ENCODE measurements at places on chromosomes 2 and 18.

- no peak for DNase-seq
Measured at GRCh38 chr2:72425996-72426395, 278.3 kb upstream of the CYP26B1 start.

- no peak for DNase-seq
Measured at GRCh38 chr18:2655954-2656236, 369 bp downstream of the SMCHD1 start.

DNA sequence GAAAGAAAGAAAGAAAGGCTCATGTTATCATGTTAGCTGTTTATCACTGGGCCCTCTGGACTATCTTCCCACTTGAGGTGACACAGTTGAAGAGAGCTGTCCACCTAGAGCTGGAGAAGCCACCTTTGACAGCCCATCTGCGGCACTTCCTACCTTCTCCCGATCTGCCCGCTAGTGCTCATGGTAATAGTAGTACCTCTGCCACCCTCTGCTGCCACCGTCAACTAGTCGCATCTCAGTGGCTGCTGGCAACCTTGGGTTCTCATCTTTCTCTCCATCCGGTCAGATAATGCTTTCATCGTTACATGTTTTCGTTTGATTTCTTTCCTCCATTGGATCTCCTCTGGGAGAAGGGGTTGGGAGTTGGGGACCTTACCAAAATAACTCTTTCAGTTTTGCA, 63.2 kb upstream of the COPS8 start:
- no peak for DNase-seq

DNA sequence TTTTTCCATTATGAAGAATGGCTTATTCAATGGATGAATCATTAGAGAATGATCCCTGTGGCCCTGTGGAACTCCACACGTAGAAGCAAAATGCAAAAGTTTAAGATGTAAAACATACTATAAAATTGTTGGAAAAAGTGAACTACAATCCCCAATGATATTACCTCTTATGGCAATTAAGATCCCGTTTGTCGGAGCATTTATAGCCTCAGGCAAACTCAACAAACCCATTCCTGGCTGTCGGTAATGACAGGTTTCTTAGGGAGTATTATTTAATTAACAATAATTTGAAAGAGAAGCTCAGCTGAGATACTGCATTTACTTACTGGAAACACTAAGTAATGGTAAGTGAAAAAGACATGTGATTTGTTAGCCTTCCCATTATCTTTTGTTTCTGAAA, 138.3 kb downstream of the CDH20 start:
- DNase-seq, result no peak

DNA sequence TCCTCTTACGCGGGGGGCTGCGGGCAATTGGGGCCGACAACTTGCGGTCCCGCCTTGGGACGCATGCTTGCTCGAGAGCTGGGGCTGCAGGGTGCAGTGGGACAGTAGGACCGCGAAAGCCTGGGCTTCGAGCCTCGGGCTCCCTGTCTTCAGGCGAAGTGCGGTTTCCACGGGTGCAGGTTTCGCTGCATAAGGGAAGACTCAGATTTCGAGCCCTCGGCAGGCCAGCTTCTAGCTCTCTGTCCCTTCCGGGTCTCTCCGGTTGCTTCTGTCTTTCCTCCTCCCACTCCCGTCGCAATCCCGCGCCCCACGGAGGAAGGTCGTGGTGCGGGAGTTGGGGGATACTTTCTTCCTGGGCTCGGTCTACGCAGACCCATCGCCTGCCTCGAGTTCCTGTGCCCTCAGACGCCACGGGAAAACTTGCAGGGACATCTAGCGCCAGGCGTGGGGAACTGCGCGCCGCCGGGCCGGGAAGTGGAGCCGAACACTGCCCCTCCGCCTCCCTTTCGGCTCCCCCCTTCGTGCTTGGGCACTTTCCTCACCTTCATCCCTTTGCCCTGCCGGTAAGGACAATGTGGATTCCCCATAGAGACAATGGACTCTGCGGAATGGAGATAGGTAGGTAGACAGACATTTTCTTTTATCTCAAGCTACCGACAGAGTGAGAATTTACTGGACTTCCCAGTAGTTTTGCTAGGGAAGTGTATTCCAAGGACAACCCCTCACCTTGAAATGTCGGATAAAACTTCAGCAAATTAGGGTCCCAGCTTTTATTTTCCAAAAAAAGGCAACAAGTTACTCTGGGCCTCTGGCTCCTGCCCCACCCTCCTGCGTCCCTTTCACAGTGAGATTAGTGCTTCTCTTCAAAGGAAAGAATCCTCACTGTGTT, 4.2 kb upstream of the HOXD13 start:
- DNase-seq, result no peak

GRCh38 chr2:100803334-100803733, 16.6 kb upstream of the NPAS2 start:
- DNase-seq, result no peak

GRCh38 chr2:28082131-28082530, 191.6 kb downstream of the BABAM2 start:
- no peak for DNase-seq

DNA sequence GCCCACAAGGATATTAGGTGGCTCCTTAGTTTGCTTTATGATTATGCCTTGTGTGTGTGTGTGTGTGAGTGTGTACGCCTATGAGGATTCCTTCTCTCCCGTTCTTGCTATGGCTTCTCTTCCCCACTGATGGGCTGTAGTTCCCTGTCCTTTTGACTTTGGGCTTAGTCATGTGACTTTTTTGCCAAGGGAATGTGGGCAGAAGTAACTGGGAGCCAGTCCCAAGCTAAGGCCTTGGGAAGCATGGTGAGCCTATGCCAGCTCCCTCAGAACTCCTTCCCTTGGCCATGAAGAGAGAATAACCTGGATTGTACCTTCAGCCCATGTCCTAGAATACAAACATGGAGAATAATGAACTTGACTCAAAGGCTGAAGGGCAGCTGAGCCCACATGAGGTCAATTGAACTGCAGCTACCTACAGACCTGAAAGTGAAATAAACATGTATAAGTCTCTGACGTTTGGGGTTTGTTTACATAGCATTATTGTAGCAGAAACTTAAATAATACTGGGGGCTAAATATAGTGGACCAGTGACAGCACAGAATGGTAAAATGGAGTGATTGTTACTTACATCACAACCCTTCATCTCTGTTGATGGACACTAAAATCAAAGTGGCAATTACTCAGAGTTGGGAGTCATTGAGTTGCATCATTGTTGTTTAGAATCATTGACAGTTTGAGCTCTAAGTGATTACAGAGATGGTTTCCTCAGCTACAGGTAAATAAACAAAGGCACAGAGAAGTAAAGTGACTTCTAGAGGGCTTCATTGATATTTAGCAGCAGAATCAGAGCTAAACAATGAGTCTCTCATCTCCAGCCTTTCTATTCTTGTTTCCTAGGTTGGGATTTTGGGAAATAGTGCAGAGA, 15.3 kb upstream of the IL36G start:
- no peak for DNase-seq

DNA sequence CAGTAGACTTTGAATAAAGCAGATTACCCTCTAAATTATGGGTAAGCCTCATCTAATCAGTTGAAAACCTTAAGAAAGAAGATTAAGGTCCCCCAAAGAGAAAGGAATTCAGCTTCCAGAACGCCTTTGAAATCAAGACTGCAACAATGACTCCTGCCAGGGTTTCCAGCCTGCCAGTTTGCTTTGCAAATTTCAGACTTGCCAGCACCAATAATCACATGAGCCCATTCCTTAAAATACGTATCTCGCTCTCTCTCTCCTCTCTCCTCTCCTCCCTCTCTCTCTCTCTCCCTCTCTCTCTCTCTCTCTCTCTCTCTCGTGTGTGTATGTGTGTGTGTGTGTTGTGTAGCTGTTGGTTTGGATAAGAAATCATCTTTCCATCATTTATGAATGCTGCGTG, 184.2 kb downstream of the PDE1A start:
- no peak for DNase-seq

DNA sequence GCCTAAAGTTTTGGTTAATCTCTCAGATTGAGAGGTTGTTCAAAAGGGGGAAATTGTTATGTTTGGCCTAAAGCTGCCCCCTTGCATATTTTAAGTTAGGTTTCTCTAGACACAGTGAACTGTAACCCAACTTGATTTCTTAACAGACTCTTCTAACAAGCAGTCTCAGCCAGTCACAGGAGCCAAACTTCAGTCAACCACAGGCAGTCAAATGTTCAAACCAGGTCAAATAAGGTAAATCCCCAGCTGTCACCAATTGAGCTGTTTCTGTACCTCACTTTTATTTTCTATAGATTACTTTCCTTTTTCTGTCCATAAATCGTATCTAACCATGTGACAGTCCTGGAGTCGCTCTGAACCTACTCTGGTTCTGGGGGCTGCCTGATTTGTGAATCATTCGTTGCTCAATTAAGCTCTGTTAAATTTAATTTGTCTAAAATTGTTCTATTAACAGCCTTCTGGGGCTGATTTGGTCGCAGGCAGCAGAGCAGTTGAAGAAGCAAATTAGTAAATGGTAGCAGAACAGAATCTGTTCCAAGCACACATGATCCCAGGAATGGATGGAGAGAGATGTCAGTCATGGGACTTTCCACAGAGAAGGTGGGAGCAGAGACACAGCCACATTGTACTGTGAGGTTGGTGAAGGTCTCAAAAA, 16.4 kb upstream of the NFU1 start:
- no peak for DNase-seq

- no peak for DNase-seq
Measured at GRCh38 chr18:34522603-34523002, 187.5 kb upstream of the DTNA start.

- no peak for DNase-seq
Measured at GRCh38 chr2:197869501-197870111, 65.2 kb downstream of the PLCL1 start.

DNA sequence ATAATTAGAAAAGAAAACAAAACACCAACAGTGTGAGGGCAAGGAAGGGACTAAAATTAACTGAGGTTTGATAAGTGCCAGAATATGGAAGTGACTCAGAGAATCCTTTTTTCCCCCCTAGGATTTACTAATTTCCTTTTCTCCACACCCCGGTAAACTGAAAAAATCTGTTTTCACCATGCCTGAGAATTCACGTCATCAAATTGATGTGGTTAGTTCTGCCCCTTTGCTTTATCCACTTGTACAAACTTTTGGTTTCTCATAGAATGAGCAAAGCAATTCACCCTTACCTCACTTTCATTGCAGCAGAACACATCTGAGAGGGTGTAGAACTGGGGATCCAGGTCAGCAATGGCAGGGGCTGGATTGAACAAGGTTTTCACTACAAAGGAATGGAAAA, 57.8 kb downstream of the RBKS start:
- no peak for DNase-seq

DNA sequence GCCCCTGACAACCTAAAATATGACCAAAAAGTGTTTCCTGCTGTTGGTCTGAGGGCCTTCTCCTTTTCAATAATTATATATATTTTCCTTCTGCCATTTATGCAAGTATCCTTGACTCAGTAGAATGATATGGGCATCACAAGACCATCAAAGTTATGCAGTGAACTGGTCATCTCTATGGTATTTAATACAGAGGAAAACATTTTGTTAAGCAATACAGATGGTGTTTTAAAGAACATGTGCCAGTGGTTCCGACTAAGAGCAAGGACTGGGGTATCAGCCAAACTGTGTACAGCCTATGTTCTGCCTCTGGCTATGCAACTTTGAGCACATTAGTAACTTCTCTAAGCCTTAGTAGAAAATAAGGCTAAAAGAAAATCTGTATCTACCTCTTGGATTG, 179.0 kb downstream of the TRABD2A start:
- no peak for DNase-seq

DNA sequence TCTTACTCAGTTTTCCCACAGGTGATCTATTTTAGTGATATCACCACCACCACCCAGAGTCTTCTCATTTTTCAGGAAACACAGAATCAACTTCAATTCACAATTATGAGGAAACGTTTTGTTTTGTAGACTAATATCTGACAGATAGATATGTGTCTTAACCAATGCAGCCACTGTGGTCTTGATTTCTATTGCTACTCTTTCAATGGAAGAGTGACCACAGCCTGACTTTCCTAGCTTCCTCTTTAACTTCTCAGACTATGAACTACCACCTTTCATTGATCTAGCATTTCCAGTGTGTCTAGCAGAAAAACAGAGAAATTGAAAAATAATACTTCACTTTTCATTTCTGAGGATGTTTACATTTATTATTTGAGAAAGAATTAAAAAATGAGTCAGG, 20.5 kb downstream of the ADAM17 start:
- no peak for DNase-seq

- no peak for DNase-seq
Measured at GRCh38 chr2:153268941-153269461, 209.6 kb downstream of the RPRM start.
